Activated T-helper 1 cell treated with Interleukin-2 at 50 U/mL for 16 hours (primary cell): ENCODE measurements at places on chromosomes 12 and 14.
A peak's percentile ranks its signal among the peaks of the same experiment; 100 is the strongest.

DNA sequence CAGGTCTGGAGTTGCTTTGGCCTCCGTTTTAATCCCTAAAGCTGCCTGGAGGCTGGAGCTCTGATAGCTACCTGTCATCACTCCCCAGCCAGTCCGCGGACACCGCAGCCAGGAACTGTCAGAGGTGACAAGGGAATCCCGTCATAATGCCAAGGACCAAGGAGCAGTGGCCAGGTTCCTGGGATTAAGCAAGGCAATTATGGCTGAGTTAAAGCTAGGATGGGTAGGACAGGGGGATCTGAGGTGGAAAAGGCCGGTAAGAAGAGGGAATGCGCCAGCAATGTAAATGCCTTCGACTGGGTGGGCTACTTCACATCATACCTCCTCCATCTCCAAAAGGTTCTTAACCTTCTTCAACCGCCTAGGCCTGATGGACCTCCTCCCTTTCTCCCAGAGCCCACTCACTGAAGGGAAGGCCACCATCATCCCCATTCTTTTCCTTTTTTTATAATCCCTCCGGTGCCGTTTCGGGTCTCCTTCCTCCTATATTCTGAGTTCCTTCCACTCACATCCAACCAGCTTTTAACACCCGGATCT is 1.9 kb downstream of the PPP1R3E start:
- no peak for DNase-seq

DNA sequence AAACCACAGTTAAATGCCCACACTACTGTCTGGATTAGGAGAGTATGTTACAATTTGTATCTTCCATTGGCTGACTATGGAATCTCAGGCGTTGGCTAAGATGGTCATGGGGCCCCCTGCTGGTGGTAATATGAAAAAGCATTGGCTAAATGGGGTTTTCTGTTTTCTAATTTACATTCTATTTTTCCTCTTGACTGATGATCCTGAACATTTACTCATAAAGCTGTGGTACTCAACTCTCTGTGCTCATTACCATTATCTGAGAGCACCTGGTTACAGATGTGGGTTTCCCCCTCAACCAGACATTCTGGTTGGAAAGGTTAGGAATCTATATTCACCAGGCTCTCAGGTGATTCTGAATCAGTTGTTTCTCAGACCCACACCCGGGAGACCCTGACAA is 64.8 kb downstream of the WSCD2 start:
- no peak for DNase-seq

DNA sequence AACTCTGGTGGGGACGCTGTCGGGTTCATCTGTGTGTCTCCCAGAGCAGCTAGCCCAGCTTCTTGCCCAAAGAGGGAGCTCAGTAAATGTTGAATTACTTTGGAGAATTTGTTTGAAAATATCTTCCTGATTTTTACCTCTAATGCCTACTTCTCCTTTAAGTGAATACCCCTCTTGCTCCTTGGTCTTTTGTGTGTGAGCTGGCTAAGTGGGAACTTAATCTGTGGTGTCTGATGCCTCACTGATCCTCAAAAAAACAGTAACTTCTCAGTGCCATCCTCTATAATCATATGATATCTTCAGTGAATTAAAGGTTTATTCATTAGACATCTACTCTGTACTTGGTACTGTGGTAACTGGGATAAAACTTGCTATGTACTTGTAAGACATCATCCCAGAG is 7.7 kb upstream of the PSMA6 start:
- DNase-seq, result no peak

- DNase-seq, result no peak
Measured at GRCh38 chr14:105299654-105300541, 903 bp downstream of the BRF1 start.

DNA sequence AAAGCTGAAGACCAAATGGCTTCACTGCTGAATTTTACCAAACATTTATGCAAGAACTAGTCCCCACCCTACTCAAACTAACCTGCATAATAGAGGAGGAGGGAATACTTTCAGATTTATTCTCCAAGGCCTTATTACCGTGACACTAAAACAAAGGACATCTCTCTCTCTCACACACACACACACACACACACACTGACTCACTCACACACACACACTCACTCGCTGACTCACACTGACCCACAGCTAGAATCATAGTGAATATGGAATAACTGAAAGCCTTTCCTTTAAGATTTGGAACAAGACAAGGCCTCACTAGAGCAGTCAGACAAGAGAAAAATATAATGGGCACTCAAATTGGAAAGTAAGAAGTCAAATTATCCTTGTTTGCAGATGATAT is 1014.1 kb downstream of the TMTC2 start:
- no peak for DNase-seq

- DNase-seq, result peak; percentile 4
Measured at GRCh38 chr12:2944401-2945047, 14.7 kb upstream of the TEAD4 start.

DNA sequence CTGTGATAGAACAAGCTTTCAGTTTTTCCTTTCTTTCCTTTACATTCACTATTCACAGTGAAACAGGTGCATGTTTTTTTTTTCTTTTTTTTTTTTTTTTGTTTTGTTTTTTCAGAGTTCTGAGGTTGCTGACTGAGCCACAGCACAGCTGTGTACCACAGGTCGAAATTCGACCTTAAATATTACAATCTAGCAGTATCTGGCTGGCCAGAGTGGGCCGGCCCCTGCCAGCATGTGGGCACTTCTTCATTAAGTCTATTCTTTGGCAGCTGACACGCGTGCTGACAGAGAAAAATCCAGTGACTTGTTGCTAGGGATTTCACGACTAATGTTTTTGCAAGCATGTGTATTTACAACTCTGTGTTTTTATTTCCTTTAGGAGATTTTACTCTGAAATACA is 33.9 kb downstream of the FBXO33 start:
- DNase-seq, result no peak

GRCh38 chr12:85147331-85147730 is 111.2 kb downstream of the LRRIQ1 start:
- DNase-seq, result no peak

GRCh38 chr12:89756194-89756584 is 47.6 kb upstream of the ATP2B1 start:
- DNase-seq, result no peak

DNA sequence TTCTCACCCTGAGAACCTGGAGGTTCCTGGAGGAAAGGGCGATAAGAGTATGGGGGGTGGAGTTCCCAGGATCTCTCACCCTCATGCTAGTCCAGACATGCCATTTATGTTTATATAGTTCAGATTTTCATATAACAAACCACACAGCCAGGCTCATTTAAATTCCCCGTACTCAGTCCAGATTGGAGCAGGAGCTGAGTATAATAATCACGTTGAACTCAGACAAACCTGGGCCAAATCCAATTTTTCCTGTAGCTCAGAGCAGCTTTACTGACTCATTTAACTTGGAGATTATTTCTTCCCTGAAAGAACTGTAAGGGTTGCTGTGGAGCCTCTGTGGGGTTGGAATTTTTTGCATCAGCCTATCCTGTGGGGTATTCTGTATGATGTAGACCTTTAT is 660.8 kb downstream of the TMEM121 start:
- no peak for DNase-seq

- no peak for DNase-seq
Measured at GRCh38 chr12:24896171-24896570, 52.7 kb downstream of the BCAT1 start.

- DNase-seq, result no peak
Measured at GRCh38 chr12:89309440-89309802, 42.9 kb downstream of the DUSP6 start.

GRCh38 chr14:65070471-65070976 is 31.8 kb downstream of the MAX start:
- no peak for DNase-seq

- DNase-seq, result no peak
Measured at GRCh38 chr12:59182658-59183455, 262.6 kb upstream of the LRIG3 start.

DNA sequence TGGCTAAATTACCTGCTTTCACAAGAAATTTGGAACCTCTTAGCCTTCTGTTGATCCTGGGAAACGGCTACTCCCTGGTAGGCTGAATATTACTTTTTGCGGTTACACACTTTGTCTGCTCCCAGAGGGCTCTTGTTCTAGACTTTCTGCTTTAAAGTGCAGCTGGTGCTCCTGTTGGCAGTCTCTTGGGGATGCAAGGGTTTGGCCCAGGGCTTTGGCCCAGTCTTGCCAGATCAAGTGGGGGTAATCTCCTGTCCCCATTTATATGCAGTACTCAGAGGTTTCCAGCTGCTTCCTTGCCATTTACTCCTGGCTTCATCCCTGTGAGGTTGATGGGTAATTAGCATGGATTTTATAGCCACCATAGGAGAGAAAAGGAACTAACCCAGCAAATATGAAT is 558.2 kb upstream of the MIS18BP1 start:
- no peak for DNase-seq

- no peak for DNase-seq
Measured at GRCh38 chr14:85702997-85703396, 173.1 kb downstream of the FLRT2 start.

GRCh38 chr14:69398818-69399210 is 322 bp downstream of the SLC39A9 start:
- no peak for DNase-seq

DNA sequence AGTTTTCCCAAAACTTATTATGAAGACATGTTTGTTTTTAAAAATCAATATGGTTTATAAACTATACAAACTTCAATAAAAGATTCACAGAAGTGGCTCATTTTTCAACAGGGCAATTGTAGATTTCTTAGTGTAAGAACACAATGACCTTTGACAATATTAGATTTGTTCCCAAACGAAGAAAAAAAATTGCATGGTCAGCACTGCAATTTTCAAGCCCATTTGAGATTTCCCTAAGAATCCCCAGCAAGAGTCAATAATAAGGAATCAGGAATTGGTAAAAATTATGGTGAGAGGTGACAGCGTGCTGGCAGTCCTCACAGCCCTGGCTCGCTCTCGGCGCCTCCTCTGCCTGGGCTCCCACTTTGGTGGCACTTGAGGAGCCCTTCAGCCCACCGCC is 145.8 kb downstream of the DERA start:
- DNase-seq, result no peak

- DNase-seq, result no peak
Measured at GRCh38 chr12:111628505-111629260, 29.6 kb upstream of the ATXN2 start.

DNA sequence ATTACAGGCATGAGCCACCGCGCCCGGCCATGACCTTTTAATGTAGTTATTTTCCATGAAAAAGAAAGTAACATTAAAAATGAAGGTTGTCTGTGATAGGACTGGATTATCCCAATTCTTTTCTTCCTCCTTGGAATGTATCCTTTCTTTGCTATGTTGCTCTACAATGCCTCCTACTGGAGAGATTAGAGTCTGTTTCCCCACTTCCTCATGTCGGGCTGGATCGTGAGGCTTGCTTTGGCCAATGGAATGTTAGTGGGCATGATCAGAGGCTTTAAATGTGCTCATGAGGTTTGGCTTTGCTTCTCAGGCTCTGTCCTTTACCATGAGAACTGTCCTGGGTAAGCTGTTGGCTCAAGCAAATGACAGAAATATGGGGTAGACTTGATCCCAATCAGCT is 34.7 kb upstream of the SOCS2 start:
- no peak for DNase-seq

- DNase-seq, result no peak
Measured at GRCh38 chr14:79960288-79960687, 251.0 kb downstream of the DIO2 start.

DNA sequence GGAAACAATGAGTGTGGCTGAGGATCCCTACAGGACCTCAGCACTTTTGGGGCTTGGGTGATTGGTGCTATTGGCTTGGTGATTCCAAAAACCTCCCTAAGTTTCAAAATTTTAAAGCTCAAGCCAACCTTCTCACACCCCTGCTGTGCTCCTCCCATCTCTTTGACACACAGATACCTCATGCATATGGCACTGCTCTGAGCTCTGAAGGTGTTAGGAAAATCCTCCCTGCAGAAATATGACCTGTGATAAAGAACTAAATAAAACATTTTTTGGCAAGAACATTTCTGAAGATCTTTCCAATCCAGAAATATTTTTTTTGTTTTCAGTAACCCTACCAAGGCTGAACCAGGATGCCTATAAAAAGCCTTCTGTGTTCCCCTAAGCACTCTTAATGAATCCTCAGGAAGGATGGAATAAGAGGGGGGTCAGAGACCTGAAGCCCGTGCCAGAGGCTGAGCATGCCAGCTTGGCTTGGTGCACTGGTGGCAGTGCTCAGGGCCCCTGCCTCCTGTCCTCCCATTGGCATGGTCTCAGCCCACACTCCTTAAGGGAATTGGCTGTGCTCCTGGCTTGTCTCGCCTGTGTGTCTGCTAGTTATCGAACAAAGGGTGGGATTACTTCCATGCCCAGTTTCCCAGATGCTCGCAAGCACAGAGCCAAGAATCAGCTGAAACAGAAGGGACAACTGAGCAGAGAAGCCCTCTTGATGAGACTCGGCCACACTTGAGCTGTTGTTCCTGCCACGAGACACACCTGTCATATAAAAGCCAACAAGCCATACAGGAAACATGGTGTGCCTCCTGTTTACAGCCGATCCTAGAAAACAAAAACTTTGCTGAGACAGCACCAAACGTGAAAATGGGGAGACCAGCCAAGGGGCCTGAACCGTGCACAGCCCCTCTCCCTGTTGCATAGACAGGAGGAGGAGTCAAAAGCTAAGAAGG is 132.7 kb upstream of the EEA1 start:
- no peak for DNase-seq

GRCh38 chr12:10190558-10191388 is 11.9 kb downstream of the TMEM52B start:
- DNase-seq, result peak; percentile 19

DNA sequence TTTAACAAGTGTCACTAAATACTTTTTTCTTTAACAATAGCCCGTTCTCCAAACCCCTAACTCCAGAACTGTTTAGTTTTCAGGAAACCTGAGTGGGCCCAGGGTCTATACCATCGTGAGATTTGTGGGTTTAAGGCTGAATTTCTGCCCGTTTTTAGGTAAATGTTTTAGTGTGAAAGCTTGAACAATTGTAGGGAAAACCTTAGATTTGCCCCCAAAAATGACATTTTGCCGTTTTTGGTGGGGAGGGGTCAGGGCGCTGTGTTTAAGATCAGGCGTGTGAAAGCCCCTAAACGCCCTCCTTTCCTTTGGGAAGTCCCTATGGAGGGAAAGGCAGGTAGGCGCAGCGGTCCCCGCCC is 320 bp upstream of the PRPF39 start:
- no peak for DNase-seq

DNA sequence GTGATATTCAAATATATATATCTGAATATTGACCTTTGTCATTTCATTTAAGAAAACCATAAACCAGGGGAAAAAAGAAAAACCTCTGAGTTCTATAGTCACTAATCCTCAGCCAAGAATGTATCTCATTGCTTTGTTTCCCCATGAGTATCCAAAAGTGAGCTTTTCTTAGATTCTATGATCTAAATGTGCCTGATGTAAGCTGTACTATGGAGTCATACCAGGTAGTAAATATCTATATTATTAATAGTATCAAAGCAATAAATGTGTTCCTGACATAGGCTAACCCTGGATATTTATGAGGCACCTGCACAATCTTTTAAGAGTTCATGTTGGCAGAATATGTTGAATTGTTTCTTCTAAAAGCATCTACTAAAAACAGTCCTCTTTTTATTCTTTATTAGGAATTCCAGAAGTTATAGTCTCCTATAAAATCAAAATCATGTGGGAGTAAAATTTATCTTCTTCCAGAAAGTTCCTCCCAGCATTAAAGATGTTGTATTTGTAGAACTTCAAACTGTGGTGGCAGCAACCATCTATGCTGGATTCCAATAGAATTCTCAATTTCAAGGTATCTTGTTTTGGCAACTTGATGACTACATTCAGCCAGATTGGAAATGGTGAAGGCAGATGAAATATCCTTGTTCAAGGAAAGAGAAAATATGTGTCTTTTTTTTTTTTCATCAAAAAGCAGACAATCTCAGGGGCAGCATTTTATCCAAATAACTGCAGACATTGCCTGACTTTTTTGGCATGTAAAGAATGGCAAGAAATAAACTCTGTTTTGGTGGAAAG is 139.7 kb upstream of the RASSF8 start:
- DNase-seq, result no peak
